ENCODE measurements at places on chromosomes 5 and 9. TPM values are rescaled to one million over a fixed set of nuclear protein-coding genes. Genes with fewer than 3 reads are reported as not detected.

Gene LAMC3
- 0.65 TPM for total RNA-seq

Gene SPINK4
- total RNA-seq: not detected

Gene PRLR
- total RNA-seq: 0.25 TPM

Gene CDC20B
- 0.10 TPM for total RNA-seq

Gene ZNF300
- 0.44 TPM for total RNA-seq

Gene CCNI2
- 3.4 TPM for total RNA-seq

Gene SELENOP
- 0.16 TPM for total RNA-seq

Gene BNC2
- total RNA-seq: 0.32 TPM

Gene PCDHGA3
- total RNA-seq: not detected

Gene SETX
- total RNA-seq: 55.9 TPM

Gene PPIP5K2
- total RNA-seq: 65.7 TPM

Gene MLANA
- total RNA-seq: not detected

Gene QSOX2
- 21.5 TPM for total RNA-seq

Gene DCTN4
- 58.1 TPM for total RNA-seq

Gene SPATA31E1
- not detected for total RNA-seq

Gene CDKN2A
- 5.0 TPM for total RNA-seq

Gene OLFML2A
- not detected for total RNA-seq

Gene NEURL1B
- total RNA-seq: 0.63 TPM

Gene FABP6
- total RNA-seq: not detected

Gene TAF11L2
- not detected for total RNA-seq

Gene ESM1
- total RNA-seq: 0.23 TPM

Gene KCNMB1
- total RNA-seq: not detected

Gene VLDLR
- total RNA-seq: 18.0 TPM

Gene MRNIP
- 33.3 TPM for total RNA-seq

Gene DDX4
- 1.0 TPM for total RNA-seq

Gene NUTM2G
- total RNA-seq: not detected

Gene PTGDS
- total RNA-seq: not detected

Gene PCDHA1
- not detected for total RNA-seq

Gene GOLPH3
- 72.3 TPM for total RNA-seq

Gene EIF4E1B
- total RNA-seq: not detected

Gene ANXA1
- total RNA-seq: 51.1 TPM

Gene TTLL11
- 2.6 TPM for total RNA-seq

Gene PCA3
- total RNA-seq: not detected

Gene C7
- not detected for total RNA-seq

Gene GMCL2
- not detected for total RNA-seq

Gene ACOT12
- not detected for total RNA-seq

Gene IL31RA
- 0.99 TPM for total RNA-seq

Gene EDIL3
- total RNA-seq: not detected

Gene CDKN2B
- not detected for total RNA-seq

Gene ASPN
- total RNA-seq: not detected

Gene SLC6A19
- not detected for total RNA-seq

Gene IRX2
- total RNA-seq: not detected

Gene CCDC152
- 13.5 TPM for total RNA-seq

Gene FOXD4
- 0.38 TPM for total RNA-seq

Gene QRFP
- total RNA-seq: not detected

Gene GNAQ
- 22.7 TPM for total RNA-seq

Gene FCN2
- not detected for total RNA-seq

Gene GRXCR2
- not detected for total RNA-seq

Gene THBS4
- 4.7 TPM for total RNA-seq

Gene PCDHAC2
- not detected for total RNA-seq

Gene SLC34A1
- 0.21 TPM for total RNA-seq

Gene SOWAHA
- total RNA-seq: not detected

Gene PANK3
- total RNA-seq: 52.3 TPM
